ENCODE measurements at places on chromosomes 13 and 19.
A peak's percentile ranks its signal among the peaks of the same experiment; 100 is the strongest.

DNA sequence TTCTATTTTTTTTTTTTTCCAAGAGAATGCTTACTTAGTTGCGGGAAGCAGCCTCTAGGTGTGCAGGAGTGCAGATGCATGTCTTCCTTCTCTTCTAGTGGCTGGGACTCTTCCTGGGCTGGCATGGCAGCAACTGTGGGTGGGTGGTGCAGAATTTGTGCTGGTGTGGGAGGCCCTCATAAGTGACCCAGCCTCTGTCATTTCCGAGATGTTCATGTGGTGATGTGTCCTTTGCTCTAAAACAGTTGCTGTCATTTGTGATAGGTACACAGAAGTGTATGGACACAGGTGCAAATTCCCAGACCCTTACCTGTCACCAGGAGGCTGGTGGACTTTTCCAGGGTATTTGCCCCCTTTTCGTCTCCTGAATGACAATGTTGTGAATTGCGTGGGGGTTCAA lies 367.7 kb downstream of the KCNRG start:
- no peak for DNase-seq

GRCh38 chr13:101323601-101324000 lies 92.7 kb downstream of the NALCN start:
- no peak for DNase-seq

DNA sequence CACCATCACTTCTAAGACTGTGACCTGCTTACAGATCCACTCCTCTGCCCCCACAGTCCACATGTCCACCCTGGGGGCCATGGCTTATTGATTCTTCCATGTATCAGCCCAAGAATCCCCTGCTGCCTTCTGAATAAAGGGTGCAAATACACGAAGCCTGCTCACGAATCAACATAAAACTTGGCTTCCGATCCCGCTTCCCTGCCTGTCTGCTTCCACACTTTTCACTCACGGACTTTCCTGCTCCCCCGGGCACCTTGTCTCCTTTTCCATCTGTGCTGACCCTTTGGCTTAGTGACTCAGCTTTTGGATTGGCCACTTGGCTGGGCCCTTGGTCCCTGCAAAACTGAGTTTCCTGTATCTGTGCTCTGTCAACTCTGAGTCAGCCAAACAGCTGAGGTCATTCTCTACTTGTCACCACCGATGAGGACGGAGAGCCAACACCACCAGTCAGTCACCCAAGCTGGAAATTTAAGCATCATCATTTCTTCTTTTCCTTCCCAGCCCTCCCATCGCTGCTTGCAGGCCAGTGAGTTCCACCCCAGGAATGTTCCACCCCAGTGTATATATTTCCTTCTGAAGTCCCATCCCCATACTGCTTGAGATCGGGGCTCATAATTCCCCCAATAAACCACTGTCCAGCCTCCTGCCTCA lies 11.4 kb upstream of the USP12 start:
- DNase-seq = no peak

GRCh38 chr19:42558450-42559150 lies 30.3 kb upstream of the CEACAM1 start:
- DNase-seq = no peak

DNA sequence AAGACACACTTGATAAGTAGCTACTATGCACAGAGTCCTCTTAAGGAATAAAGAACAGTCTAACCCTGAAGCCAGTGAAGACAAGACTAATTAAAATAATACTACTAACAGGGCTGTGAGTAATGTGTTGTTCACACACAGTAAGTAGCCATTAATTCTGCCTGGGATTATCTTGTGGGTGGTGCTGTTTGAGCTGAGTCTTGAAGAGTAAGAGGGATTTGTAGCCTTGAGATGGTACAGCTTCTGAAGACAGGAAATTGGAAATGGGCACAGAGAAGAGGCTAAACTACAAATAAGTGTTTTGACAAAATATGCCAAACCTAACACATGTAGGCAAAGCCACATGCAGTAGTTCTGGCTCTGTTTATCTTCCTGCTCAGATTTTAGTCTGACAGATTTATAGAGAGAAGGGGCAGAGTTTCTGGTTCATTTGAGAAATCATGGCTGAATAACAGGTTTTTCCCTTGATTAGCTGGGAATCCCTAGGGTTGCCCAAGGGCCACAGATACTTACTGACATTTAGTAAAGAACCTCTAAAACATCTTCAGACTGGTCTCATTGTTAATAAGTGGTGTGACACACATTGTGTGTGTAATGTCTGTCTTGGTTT lies 38.0 kb downstream of the ITGBL1 start:
- no peak for DNase-seq

DNA sequence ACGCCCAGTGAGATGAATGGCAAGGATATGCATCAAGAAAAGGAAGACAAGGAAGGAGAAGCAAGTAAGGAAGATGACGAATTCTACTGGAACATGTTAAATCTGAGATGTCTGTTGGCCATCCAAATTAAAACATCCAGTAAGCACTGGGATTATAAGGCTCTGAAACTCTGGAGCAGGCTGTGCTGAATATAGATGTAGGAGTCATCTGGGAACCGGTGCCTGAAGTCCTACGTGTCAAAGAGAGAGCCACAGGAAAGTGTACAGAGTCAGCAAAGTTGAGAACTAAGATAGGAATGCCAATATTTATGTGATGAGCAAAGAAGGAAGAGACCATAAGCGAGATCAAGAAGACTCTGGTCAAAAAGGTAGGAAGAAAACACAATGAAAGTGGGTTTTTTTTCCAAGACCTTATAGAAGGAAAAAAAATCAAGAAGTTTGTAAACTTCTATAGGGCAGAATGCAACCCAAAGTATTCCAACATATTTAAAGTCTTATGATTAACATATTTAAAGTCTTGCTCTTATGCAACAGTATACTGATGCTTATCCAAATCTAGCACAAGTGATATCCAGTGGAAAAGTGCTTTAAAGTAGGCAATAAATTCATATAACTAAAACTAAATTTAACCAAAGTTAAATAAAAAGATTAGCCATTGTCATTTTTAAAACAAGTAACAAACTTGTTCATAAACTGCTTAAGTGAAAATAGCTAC lies 51.2 kb upstream of the EEF1AKMT1 start:
- no peak for DNase-seq

DNA sequence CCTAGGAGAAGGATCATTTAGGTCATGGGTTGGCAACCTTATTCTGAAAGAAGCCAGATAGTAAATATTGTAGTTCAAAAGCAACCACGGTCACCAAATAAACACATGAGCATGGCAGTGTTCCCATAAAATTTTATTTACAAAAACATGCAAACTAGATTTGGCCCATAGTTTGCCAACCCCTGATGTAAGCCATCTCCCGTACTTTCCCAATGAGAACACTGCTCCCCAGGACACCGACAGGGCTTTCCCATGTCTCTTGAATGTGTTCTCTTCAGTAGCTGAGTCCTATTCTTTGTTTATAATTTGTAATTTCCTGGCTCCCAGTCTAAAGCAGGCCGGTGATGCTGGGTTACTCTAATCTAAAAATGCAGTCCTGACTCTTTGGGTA lies 239.6 kb downstream of the LHFPL6 start:
- DNase-seq = no peak

- DNase-seq = no peak
Measured at GRCh38 chr13:111265701-111266035, 54.8 kb upstream of the TEX29 start.

GRCh38 chr19:17404621-17405249 lies 695 bp downstream of the BST2 start:
- no peak for DNase-seq

- no peak for DNase-seq
Measured at GRCh38 chr19:6590258-6590826, 608 bp downstream of the CD70 start.

- no peak for DNase-seq
Measured at GRCh38 chr13:35484384-35484783, 7.9 kb upstream of the MAB21L1 start.

GRCh38 chr19:16368385-16369305 lies 44.0 kb downstream of the KLF2 start:
- DNase-seq = no peak

DNA sequence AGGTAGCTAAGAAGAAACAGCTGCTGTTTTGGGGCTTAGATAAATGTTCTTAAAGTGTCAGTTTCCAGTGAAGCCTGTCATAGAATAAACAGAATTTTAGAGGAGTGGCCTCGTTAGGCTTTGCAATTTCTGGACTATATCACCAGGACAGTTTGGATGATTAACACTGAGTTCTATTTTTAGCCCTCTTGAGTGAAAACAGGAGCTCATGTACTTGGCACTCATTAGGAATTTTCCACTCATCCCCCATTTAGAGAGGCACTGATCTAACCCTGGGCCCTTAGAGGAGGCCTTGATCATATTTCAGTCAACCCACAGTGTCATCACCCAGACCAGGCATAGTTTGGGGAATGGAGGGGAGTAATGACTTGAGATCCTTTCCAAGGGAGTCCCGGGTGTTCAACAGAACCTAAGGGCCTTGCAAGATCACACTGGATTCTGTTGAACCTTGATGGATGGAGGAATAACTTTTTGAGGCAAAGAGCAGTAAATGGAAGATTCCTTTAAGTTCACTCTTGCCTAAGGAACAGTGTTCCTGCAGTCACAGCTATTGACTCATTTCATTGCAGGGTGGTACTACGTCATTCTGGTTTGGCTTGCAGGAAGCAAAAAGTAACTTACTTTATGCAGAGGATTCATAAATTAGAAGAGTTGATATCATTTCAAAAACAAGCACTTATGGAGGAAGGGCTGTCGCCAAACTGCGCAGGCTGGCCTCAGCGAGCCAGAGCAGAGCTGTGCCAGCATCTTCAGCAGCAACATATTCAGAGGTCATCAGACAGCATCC lies 160.2 kb downstream of the SLC7A1 start:
- no peak for DNase-seq

GRCh38 chr13:93744033-93744432 lies 517.4 kb downstream of the GPC6 start:
- no peak for DNase-seq

GRCh38 chr13:30466358-30466714 lies 600 bp upstream of the HMGB1 start:
- no peak for DNase-seq

DNA sequence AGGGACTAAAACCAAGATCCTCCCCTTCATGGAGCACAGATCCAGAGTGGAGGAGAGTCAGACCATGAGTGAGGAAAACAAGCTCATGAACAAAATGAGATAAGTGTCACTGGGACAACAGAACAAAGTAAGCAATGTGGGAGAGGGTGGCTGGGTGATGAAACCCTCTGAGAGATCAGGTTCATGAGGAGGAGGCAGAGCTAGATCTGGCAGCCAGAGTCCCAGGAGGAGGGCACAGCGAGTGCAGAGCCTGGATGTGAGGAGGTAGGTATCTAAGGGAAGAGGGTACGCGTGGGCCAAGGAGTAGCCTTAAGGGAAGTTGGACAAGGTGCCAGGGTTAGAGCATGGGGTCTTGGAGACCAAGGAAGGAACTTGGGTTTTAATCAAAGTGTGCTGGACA lies 1311.9 kb downstream of the UQCRFS1 start:
- no peak for DNase-seq

GRCh38 chr19:38433268-38433733 lies at the start of gene RYR1:
RYR1 (plus strand) TSS chr19:38433691; CDS start chr19:38433830, 139 bp downstream.
- peak; percentile 72 for DNase-seq

- no peak for DNase-seq
Measured at GRCh38 chr19:1941146-1942077, at the start of gene CSNK1G2. CSNK1G2 (plus strand) TSS chr19:1941172; CDS start chr19:1969773, 28,601 bp downstream.

DNA sequence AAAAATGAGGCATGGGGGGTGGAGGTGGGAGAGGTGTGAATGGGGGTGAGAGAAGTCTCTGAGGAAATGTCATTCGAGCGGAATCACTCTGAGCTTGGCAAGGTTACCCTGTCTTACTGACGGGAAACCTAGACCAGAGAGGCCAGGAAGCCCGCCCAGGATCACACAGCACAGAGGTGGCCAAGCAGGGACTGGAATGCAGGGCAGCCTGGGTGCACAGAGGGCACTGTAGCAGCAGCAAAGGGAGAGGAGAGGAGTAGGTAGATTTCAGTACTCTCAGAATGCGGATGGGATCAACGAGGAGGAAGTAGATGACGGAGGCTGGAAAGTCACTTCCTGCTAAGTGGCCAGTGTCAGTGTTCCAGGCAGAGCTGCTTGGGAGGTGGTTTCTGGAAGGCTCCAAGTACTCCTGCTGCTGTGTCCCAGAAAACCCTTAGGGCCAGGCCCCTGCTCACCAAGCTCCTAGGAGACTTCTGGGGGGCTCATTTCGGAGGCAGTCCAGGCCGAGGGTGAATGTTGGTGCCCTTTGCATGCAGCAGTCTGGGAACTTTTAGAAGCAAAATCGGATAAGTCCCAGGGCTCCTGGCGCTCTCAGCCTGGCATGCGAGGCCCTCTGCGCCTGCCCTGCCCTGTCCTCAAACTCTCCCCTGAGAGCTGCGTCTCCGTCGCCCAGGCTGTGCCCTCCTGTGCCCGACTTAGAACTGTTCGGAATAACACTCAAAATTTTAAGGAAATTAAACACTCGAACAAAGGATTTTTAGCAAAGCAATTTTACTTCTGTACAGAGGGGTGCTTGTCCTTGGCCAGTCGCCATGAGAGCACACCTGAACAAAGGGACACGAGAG lies 33.5 kb downstream of the DNM2 start:
- no peak for DNase-seq

GRCh38 chr19:30174357-30174645 lies 197.9 kb upstream of the ZNF536 start:
- DNase-seq = no peak

DNA sequence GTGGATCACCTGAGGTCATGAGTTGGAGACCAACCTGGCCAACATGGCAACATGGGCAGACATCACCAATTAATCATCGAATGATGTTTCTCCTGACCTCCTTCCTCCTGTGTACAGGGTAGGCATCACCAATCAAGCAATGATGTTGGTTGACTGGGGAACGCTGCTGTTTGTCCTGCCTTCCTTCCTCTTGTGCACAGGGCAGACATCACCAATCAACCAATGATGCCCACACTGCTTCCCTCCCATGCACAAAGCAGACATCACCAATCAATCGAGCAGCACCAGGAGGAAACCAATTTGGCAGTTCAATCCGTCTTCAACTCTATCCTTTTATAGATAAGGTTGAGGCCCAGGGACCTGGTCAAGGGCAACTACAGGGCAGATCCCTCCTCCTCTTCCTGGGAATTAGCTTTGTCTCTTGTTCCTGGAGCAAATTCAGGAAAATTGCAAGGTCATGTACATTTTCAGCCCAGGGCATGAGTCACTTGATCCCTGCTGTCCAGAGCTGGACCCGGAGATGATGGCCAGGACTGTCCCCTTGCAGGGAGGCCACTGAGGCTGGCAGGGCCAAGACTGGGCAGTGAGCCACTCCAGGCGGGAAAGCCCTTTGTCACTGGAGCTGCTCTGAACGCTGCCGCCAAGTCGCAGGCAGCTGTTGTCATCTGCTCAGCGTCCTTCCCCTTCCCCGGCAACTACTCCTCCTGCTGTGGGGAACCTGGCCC lies 5.3 kb upstream of the CSNK1G2 start:
- DNase-seq = no peak

GRCh38 chr13:104833221-104833620 lies 1702.2 kb downstream of the EFNB2 start:
- no peak for DNase-seq

All from activated CD8-positive, alpha-beta memory T cell treated with anti-CD3 and anti-CD28 coated beads for 24 hours (primary cell).